T-helper 2 cell (primary cell): ENCODE measurements at places on chromosomes 16 and 17.

DNA sequence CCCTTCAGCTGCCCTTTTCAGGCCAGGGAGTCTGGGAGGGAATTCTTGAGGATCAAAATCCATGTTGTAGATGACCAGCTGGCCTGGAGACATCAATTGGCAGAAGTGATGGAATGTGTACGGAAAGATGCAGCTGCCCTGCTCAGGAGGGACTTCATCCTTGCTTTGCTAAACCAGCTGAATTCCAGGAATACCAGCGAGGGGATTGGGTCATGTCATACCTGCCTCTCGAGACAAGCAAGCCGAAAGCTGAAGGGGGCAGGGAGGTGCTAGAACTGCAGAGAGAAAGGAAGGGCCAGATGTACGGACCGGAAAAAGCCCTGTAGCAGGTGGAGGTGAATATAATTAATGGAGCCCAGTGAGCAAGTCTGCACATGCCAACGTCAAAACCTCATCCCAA is 25.6 kb upstream of the NTN1 start:
- DNase-seq = no peak

- no peak for DNase-seq
Measured at GRCh38 chr17:18910881-18911280, 41.1 kb upstream of the SLC5A10 start.

DNA sequence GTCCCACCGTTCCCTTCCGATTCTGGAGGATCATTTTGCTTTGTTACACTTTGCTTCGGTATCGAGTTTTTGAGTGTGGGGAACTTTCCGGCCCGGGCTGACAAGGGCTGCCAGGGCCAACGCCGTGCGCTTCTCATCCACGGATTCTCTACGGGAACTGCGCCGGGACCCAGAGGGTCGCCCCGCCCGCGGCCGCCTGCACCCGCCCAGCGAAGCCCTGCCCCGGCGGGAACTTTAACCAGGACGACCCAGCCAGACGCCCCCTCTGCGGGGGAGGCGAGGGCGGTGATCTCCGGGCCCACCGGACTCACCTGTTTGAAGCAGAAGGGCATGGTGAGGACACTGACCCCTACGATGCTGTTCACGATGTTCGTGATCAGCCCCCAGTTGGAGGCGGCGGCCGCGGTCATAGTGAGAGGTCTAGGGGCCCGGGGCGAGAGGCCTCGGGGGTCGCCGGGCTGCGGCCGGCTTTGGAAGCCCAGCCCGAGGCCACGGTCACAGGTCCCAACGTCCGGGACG is 536 bp downstream of the SLC38A10 start:
- no peak for DNase-seq

DNA sequence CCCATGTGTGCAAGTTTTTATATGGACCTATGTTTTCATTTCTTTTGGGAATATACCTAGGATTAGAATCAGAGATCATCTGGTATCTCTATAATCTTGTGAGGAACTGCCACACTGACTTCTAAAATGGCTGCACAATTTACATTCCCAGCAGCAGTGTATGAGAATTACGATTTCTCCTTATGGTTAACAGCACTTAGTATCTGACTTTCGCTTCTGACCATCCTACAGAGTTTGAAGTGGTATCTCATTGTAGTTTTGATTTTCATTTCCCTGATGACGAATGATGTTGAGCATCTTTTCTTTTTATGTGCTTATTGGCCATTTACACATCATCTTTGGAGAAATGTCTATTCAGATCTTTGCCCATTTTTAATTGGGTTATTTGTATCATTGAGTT is 10.0 kb downstream of the C16orf96 start:
- DNase-seq = no peak

GRCh38 chr17:37142294-37142896 is 193.6 kb downstream of the AATF start:
- no peak for DNase-seq

DNA sequence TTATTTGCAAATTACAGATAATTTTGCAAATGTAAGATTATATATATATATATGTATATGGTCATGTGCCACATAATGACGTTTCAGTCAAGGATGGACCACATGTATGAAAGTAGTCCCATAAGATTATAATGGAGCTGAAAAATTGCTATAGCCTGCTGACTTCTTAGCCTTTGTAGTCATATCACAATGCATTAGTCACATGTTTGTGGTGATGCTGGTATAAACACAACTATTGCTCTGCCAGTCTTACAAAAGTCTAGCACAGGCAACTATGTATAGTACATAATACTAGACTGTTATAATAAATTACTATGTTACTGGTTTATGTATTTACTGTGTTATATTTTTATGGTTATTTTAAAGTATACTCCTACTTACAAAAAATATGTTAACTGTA is 444.3 kb downstream of the KCNJ2 start:
- no peak for DNase-seq

DNA sequence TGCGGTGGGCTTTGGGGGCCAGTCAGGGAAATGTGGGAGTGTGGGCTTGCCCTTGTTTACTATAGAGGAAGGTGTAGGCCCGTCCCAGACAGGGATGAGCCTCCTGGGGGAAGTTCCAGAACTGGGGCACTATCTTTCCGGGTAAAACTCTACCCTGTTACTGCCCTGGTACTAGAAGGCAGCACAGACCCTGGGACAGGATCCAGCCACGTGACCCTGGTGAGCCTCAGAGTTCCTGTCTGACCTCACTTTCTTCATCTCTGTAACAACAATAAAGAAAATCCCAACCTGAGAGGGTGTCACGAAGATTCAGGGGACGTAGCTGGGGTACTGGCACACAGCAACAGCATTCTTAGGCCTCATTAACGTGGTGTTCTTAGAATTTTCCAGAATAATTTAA is 239.6 kb upstream of the FOXF1 start:
- no peak for DNase-seq

- no peak for DNase-seq
Measured at GRCh38 chr17:9948928-9949327, 43.9 kb upstream of the RCVRN start.

DNA sequence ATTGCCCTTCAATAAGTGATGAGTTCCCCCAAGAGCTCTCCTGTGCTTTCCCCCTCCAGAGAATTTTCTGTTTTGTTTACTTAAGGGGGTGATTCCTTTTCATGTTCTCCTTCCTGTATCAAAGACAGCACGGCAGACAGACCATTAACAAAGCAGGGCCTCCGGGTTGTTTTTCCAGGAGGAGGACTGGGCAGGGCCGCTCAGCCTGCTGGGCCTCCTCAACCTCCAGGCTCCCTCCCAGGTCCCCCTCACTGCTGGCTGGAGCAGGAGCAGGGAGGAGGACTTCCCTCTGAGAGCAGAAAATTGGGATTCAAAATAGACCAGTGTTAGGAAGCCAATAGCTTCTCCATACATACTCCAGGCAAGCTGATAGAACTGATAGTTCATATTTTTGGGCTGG is 20.4 kb downstream of the SDK2 start:
- DNase-seq = no peak

DNA sequence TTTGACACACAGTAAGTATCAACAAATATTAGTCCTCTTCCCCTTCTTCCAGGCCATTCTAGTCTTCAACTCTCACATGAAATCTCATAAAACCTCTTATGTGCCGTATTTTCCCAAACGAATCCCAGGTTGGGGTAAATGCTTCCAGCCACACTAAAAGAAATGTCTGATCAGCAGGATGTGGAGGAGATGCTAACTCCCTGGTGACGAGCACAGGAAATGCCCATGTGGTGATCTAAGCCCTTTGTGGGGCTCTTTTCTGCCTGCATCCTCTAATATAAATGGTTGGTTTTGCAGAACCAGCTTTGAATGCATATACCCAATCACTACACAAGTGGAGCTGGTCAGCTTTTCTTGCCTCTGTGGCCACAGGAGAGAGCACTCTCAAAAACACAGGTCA is 498.2 kb upstream of the ERCC4 start:
- no peak for DNase-seq

- DNase-seq = no peak
Measured at GRCh38 chr17:59766491-59766890, 59.0 kb downstream of the VMP1 start.

DNA sequence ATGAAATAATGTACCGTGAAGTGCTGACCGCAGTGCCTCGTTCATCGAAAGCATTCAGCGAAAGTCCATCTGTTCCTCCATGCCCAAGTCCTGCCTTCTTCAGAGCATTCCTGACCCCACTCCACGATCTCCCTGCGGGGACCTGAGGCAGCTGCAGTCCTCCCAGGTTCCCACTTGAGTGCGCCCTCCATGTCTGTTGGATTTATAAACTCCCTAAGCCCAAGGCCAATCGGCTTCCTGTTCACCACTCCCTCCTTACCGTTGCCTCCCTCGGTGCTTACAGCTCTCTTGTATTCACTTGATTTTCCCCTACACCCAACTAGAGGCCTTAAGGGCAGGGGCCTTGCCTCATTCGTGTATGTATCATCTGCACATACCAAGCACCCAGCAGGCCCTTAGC is 2.8 kb downstream of the RAD51D start:
- no peak for DNase-seq

GRCh38 chr17:76841776-76842405 is 26.3 kb upstream of the MGAT5B start:
- DNase-seq = no peak

DNA sequence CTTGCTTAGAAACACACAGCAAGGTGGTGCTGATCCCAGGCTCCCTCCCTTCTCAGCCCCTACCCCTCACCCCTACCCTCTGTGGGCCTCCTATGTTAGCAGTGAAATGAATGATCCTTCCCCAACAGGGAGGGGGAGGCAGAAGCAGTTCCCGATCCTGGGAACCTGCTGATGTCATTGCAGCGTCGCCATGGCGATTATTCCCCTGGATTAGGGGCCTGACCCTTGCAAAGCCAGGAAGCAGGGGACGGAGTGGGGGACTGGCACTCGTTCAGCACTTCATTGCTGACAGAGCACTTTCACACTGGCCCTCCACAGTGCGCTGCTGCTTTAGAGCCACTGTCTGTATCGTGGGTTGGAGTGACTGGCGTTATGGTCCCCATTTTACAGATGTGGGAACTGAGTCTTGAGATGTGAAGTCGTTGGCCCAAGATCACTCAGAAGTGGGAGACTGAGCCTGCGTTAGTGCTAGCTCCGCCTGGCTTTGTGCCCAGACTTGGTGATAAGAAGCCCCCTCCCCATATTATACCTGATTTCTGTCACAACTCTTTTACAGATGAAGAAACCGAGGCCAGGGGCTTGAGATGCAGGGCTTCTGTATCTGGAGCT is 26.6 kb downstream of the LASP1 start:
- no peak for DNase-seq

- DNase-seq = no peak
Measured at GRCh38 chr16:22685459-22685830, 128.5 kb upstream of the HS3ST2 start.

- DNase-seq = no peak
Measured at GRCh38 chr17:60354223-60354622, 37.7 kb downstream of the USP32 start.

- DNase-seq = no peak
Measured at GRCh38 chr17:43479948-43480347, 3.8 kb upstream of the DHX8 start.

- DNase-seq = no peak
Measured at GRCh38 chr17:38922538-38923297, 2.7 kb upstream of the LASP1NB start.

- DNase-seq = no peak
Measured at GRCh38 chr17:29273924-29274323, 20.0 kb downstream of the NUFIP2 start.

GRCh38 chr17:34579979-34580684 is 750 bp downstream of the TMEM132E start:
- DNase-seq = no peak

DNA sequence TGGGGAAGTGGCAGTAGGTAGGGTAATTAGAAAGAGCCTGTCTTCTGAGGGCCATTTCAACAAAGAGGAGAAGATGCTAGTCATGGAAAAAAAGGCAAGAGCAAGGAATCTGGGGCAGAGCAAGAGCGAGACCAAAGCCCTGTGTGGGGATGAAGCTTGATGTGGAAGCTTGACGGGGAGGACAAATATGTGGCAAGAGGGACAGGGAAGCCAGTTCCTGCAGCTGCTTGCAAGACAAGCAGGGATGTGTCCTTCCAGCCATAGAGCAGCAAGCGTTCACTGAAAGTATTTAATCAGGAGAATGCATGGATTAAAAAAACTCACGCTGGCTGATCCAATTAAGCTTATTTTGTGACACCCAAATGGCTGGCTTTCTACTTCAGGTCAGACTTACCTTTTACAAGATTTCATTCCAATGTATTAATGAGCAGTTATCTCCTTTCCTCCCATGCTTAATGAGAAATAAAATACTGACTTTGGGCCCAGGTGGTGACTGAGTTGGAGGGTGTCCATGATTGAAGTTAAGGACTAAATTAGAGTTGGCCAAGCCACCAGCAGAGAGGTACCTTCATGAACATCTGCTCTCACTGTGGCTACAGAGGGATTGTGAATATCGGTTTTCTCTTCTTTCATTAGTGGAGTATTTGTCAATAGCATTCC is 76.8 kb downstream of the ABCA8 start:
- DNase-seq = no peak

GRCh38 chr16:69812688-69813014 is 50.5 kb downstream of the WWP2 start:
- no peak for DNase-seq

DNA sequence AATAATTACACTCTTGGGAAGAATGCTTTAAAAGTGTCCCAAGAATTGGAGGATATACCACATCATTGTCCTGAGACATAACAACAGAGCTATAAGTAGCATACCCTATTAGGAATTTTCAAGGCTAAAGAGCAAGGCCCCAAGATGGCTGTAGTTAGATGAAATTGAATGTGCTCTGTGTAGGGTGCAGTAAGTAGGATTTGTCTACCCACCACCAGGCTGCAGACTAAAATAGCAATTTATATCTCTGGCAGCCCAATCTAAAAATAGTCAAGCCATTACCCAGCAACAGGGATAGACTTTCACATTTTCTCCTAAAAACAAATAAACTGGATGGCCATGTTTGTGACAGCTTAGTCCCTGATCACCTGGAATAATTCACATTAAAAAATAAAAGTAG is 5.6 kb downstream of the MMD start:
- no peak for DNase-seq

- peak; percentile 63 for DNase-seq
Measured at GRCh38 chr16:74623214-74623838, 16.4 kb upstream of the GLG1 start.

- DNase-seq = no peak
Measured at GRCh38 chr17:39736319-39737165, 1.2 kb upstream of the GRB7 start.

DNA sequence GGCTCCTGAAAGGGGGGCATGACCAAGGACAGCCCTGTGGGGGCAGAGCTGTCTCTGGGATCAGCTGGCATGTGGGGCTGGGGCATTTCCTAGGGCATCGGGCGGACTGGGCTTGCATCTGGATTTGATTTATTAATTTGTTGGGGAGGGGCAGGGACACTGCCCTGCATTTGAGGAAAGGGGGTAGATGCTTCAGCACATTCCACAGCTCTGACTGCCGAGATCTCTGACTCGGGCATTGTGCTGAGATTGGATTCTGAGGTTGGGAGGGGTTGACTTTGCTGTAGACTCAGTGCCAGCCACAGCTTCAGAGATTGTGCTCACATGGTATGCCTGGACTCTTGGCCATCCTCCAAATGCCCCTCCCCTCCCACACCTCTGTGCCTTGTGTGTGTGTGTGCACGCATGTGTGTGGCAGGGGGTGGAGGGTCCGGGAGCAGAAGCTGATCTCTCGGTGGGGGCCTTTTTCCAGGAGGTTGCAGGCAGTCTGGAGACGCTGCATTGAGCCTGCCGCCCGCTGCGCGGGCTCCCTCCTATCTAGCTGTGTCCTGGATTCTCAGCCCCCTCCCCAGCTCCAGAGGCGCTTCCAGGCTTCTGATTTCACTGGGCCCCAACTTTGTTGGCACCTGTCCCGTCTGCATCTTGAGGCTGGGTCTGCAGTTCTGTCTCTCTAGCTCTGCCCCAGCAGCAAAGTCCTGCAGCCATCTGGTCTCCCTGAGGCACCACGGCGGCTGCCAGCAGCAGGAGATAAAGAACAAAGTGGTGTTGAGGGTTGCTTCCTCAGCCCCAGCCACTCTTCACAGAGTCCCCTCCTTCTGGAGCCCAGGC is 14.9 kb downstream of the IGFBP4 start:
- no peak for DNase-seq
